Endodermal cell (in vitro differentiated cells): ENCODE measurements at places on chromosomes 16 and 17. TPM values are rescaled to one million over a fixed set of nuclear protein-coding genes. Genes with fewer than 3 reads are reported as not detected.

DNA sequence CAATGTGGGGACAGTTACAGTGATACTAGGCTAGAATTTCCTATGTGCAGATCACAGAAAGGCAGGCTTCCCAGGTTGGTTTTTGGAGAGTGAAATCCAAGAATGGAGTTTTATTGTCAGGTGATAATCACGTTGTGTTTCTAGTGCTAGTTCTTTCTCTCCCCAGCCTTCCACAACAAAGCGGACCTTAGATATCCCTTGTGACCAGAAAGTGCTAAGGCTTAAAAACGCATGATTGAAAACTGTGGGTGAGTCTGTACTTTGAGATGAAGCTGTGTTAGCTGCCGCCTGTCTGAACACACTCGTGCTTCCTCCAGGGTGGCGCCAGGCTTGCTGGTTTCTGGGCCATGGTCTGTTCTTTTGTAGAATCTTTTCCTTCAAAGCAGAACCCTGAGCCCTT, 52.1 kb downstream of the BANP start:
- DNase-seq = no peak

- no peak for DNase-seq
Observed at GRCh38 chr16:969508-970385, 1.0 kb downstream of the LMF1 start.

- DNase-seq = no peak
Observed at GRCh38 chr17:37689317-37689716, 46.1 kb upstream of the DDX52 start.

DNA sequence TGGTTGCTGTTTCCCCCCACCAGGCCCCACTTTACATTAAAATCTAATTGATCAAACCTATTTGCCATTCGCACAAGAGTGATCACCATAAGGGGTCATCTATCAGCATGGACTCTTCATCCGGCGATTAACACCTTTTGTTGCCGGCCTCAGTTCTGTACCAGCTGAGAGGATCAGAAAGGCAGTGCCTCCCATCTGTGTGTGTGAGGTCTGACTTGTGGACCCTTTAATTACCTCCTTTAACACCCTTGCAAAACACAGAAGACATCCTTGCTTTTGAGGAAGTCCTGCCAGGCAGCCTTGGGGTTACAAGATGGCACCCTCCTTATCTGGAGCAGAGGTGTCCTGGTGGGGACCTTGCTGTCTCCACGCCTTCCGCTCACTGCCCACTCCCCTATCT, 77.2 kb upstream of the IRX3 start:
- peak; percentile 64 for DNase-seq

DNA sequence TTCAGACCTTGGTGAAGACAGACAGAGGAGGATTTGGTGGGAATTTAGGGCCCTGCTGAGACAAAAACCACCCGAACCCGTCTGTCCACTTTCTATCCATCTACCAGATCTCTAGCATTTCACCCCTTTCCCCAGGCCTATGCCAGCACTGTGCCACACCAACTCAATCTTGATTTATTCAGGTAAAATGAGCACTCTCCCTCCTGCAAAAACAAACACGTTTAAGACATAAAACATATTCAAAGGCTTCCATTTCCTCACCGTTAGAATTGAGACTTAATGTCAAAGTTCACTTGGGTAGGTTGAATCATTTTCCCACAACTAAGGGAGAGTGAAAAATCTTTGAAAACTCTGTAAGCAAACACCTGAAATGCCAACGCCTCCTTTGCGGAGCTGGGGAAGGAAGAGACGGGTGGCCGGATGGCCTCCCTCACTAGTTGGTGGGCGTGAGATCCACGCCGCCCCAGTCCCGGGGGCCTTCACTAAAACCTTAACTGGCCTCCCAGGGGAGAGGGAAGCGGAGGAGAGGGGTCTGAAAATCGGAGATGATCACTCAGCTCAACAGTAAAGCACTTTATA, 862 bp downstream of the DCAKD start:
- peak; percentile 80 for DNase-seq

DNA sequence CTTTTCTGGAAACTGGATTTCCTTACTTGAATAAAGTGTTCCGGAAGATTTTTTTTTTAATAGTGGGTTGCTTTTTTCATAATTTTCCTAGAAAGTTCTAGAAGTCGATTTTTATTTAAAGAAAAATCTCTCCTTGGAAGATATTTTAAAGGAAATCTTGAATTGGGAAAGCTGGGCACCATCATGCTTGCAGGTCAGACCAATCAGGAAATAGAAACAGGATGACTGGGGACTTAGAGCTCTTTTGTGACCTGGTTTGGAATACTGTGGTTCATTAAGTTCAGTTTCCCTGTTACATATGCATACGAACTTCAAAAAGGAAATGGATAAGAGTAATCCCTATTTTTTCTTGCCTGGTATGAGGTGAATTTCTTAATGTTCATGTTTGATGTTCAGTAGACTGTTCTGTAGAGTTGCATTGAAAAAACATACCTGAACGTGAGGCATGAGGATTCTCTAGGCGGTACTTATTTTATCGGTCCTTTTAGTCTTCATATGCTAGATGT, 1.2 kb downstream of the NFATC3 start:
- no peak for DNase-seq

- DNase-seq = peak; percentile 94
Observed at GRCh38 chr16:88650749-88651275, at the start of gene CYBA. Gene CYBA (minus strand): TSS chr16:88651053. CDS start chr16:88651013, 40 bp downstream.

DNA sequence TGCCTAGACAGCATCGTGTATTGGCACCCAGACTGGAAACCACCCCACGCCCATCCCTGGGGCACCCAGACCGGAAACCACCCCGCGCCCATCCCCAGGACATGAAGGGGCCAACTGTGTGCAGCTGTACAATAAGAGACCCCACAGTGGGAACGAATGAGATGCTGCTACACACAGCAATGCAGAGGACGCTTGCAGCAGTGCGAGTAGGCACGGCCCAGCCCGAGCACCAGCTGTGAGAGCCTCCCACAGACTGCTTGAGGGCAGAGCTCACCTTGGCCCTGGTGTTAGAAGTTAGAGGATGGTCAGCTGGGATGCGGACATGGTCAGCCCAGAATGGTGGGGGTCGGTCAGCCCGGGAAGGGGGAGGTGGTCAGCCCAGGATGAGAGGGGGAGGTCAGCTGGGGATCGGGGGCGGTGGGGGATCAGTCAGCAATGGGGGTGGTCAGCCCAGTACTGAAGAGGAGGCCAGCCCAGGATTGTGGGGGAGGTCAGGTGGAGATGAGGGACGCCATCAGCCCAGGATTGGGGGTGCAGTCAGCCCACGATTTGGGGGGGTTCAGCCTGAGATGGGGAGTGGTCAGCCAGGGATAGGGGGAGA, 340.0 kb downstream of the C16orf95 start:
- no peak for DNase-seq

The LLGL2 gene
- 93.4 to 160 TPM (median 149 TPM) in 3 replicates for total RNA-seq

The AOC3 gene
- 0.99 and 1.3 TPM in 2 replicates for total RNA-seq

The CCL17 gene
- not detected in 2 replicates for total RNA-seq

The SRCIN1 gene
- total RNA-seq = 2.8 and 2.9 TPM in 2 replicates
